Dermis blood vessel endothelial cell (primary cell): ENCODE measurements at places on chromosomes 7 and 10. TPM values are rescaled to one million over a fixed set of nuclear protein-coding genes. Genes with fewer than 3 reads are reported as not detected.

GRCh38 chr7:20064974-20065862 is 152.0 kb downstream of the MACC1 start:
- DNase-seq = no peak

DNA sequence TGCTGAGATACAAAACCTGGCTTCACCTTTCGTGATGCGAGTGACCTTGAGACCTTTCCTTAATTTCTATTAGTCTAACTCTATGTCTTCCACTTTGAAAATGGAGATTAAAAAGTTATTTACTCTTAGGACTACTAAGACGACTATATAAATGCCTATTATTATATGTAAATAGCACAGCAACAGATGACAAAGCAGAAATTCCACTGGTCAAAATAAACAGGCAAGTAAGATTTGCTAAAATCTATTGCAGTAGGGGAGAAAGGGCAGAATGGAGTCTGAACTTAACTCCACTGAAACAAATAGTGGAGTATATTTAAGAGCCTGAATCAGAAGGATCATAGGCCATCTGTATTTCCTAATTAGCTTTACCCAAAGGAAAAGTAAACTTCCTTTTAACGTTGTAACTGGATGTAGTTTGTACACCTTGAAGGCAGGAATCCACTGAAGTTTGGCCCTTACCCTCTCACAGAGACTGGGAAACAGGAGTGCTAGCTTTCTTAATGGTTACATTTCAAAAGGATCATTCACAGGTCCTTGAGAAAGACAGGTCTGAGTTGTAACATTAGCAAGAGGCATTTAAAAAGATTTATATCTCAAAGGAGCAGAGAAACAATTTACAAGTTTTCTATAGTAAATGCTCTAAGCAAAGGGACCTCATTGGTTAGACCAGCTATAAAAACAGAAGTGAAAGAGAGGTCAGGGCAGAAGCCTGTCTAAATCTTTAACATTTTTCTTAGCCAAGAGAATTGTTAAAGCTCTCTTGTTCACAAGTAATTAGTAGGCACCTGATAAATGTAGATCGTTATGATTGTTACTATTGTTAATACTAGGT is 332.5 kb downstream of the ZWINT start:
- DNase-seq = no peak

Gene PAPOLB
- 0.23 and 0.34 TPM in 2 replicates for total RNA-seq

GRCh38 chr7:27688646-27689045 is 26.0 kb upstream of the HIBADH start:
- DNase-seq = no peak

DNA sequence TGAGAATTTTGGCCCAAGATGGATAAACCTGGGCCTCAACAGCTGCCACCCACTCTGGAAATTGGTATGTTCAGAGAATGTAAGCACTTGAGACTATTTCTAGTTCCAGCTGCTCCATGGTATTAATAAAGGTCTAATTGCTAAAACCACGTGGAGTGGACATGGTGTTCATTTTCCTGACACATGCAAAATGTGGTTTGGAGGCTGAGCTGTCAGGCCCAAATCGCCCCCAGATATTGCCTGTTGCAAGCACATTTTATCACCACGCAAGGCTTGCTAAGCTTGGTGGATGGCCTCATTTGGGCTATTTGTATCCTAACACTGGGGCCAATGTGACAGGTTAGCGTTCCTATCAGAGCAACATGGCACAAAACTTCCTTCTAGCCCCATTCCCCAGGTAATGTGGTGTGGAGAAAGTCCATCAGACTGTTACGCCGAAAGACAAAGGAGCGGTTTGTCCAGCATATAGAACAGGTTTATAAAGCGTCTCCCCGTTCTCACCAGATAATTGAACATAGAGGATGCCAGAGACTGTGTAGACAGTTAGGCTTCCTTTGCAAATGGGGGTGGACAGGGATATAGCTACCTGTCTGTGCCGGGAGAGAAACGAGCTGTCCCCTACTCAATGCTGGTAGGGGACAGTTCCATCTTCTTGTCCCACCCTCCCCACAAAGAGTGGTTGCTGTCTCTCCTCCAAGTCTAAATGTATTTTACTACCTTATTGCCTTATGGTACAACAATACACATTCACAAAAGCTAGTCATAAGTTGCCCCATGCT is 78.0 kb upstream of the ANKRD1 start:
- no peak for DNase-seq

- peak; percentile 23 for DNase-seq
These were observed 57.5 kb downstream of the KLHDC10 start for GRCh38 chr7:130127821-130128317.

DNA sequence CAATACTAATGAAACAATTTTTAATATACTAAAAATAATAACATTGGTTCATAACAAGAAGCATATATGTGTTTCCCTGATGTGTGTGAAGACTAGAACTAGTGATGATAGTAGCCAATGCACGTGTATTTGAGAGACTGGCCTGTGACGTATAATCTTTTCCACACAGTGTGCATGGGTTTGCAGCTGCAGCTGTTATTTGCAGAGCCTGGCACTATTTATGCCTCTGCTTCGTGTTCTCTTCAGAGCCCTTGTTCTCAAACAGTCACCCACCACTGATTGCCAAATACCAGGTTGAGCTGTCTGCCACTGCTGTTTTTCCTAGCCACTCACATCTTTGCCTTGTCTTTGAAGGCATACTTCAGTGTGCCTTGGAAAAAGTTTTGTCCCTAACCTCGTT is 531.7 kb downstream of the ETV1 start:
- no peak for DNase-seq

Gene OPALIN
- not detected in 2 replicates for total RNA-seq

- DNase-seq = no peak
These were observed 434.3 kb upstream of the C7orf33 start for GRCh38 chr7:148156233-148156632.

Gene SPACDR
- total RNA-seq = 0.34 and 0.93 TPM in 2 replicates

DNA sequence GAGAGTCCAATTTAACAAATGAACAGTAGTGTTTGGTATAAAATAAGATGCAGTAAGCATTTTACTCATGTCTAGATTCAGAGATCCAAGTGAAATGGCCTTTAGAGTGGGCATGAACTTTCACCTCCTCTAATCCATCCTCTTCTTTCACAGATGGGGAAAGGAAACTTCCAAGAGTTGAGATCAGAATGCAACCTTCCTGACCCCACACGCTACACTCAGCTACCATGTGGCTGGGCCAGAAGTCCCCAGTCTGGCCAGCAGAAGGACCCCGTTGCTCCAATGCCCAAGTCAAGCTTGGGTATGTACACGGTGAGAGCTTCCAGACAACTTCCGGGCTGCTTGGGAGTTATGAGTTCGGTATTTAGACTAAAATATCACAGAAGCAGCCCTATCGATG is 228.0 kb downstream of the ELMO1 start:
- DNase-seq = no peak

Gene SLC39A12
- under 0.01 TPM in 1 of 2 replicates, not detected in the other for total RNA-seq

Gene MUC3A
- total RNA-seq = 0.19 TPM in 1 of 2 replicates, not detected in the other

Gene WNT8B
- not detected in 2 replicates for total RNA-seq

- peak; percentile 50 for DNase-seq
These were observed 80.7 kb downstream of the MMRN2 start for GRCh38 chr10:86876748-86877147.

GRCh38 chr10:61899069-61899531 is 2.4 kb upstream of the ARID5B start:
- DNase-seq = peak; percentile 74

Gene ICA1
- total RNA-seq = 41.1 and 55.8 TPM in 2 replicates

Gene ANKRD30A
- not detected in 2 replicates for total RNA-seq

Gene MKI67
- 7.3 and 49.0 TPM in 2 replicates for total RNA-seq

GRCh38 chr7:32928785-32929298 is 28.4 kb upstream of the FKBP9 start:
- DNase-seq = no peak

Gene SPDYE1
- total RNA-seq = not detected in 2 replicates

DNA sequence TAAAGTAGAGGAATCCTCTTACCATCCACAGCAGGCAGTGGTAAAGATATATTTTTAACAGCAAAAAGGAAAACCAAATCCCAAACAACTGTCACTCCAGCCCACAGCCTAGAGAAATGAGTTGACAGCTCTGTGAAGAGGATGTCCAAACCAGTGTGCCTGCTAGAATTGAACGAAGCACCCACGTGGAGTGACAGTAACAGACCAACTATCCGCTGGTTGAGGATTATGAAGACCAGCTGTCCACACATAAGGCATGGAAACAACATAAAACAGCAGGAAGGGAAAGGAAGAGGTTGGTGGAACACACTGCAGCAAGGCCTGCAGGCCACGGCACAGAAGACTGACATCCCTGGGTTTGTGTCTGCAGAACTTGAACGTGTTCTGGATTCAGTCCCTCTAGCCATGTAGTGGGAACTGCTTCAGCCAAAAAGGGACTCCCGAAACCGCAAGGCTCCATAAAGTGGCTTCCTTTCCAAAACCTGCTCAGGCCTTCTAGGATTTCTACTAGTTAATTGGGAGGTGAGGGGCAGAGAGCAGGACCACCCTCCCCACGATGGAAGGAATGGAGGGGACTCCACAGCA is 324.4 kb downstream of the BICC1 start:
- no peak for DNase-seq

DNA sequence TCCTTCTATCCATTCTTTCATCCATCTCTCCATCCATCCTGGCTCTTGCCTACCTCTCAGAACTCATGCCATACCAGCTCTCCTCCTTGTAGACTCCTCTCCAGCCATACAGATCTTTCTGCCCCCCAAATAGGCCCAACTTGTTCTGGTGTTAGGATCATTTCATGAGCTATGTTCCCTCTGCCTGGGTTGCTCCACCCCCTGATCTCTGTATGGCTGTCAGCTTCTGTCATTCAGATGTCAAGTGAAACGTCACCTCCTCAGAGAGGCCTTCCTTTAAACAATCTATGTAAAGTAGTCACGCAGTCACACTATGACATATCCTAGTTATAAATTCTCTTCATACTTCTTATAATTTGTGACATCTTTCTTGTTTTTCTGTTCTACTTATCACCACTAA is 42.3 kb upstream of the PNLIPRP3 start:
- DNase-seq = no peak

Gene CTAGE6
- 0.42 and 0.68 TPM in 2 replicates for total RNA-seq
